ENCODE measurements at places on chromosomes 11 and 22.

GRCh38 chr11:95698676-95699557, 90.7 kb downstream of the FAM76B start:
- no peak for DNase-seq

DNA sequence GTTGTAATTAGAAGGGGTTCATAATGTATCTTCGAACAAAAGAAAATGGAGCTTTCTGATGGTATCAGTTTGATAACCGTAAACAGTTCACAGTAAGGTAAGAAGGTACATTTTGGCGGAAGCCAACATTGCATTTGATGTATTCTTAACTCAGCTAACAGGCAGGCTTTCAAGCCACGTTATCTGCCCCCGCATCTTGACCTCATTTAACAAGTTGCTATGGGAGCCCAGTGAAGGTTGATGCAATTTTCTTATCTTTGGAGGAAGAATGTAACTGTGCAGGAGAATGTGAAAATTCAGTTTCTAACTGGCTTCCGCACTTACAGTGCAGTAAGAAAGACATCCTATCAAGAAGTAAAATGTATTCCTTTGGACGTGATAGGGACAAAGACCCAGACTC, 110.6 kb downstream of the ETS1 start:
- no peak for DNase-seq

DNA sequence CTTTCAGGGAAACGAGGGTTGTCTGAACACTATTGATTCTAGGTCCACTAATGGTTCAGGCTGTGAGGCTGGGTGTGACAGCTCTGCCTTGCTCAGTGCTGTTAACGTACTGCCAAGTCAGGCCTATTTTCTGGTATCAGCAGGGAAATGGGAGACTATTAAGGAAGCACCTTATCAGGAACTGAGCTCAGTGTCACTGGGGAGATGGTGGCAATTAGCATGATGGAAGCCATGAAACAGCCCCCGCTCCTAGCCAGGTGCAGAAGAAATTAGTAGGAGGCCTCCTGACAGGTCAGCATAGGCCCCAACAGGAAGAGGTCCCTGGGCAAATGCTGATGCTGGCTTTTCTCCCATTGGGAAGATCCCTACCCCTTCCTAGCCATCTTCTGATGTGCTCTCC, 42.6 kb upstream of the LMO2 start:
- DNase-seq: no peak

- no peak for DNase-seq
Observed at GRCh38 chr11:57668434-57668782, 494 bp downstream of the ZDHHC5 start.

DNA sequence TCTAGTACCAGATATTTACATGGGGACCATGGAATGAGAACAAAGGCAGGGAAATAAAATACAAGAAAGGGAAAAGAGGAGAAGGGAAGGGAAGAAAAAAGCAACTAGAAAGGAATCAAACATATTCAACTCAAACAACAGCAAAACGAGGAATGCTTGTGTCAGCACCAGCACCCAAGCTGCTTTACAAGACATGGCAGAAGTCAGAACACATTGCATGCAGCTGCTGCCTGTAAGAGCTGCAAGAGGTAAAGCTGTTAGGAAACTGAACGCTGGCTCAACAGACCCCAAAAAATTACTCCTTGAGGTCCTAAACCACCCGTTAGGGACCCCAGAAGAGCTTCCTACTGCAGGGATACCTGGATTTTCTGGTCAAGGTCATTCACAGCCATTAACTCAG, 296.9 kb downstream of the OPCML start:
- no peak for DNase-seq
